Spinal cord (tissue), 10 donors: ENCODE measurements at places on chromosomes 2 and 18. TPM values are rescaled to one million over a fixed set of nuclear protein-coding genes. Genes with fewer than 3 reads are reported as not detected.

EVX2 gene
- 1.1 TPM for polyA plus RNA-seq

IMPACT gene
- polyA plus RNA-seq: 42.6 TPM

FAM161A gene
- 20.3 TPM for polyA plus RNA-seq

PTPRM gene
- 123 TPM for polyA plus RNA-seq

ADAM17 gene
- polyA plus RNA-seq: 39.2 TPM
